ENCODE measurements at places on chromosomes 6 and 20. TPM values are rescaled to one million over a fixed set of nuclear protein-coding genes. Genes with fewer than 3 reads are reported as not detected.
A peak's percentile ranks its signal among the peaks of the same experiment; 100 is the strongest.

Gene MYLK2
- total RNA-seq, result 0.49 TPM

Gene SCAF8
- total RNA-seq, result 40.2 TPM

Gene UBD
- total RNA-seq, result 2.1 TPM

- no peak overlapping the region for H3K4me3 ChIP-seq
- peaks cover 3% of the 10 kb centered on the region for H3K36me3 ChIP-seq
- DNase-seq, result no peak
- no peak overlapping the region for H3K27ac ChIP-seq
Measured at GRCh38 chr6:110233770-110234374, 53.6 kb downstream of the CDC40 start.

DNA sequence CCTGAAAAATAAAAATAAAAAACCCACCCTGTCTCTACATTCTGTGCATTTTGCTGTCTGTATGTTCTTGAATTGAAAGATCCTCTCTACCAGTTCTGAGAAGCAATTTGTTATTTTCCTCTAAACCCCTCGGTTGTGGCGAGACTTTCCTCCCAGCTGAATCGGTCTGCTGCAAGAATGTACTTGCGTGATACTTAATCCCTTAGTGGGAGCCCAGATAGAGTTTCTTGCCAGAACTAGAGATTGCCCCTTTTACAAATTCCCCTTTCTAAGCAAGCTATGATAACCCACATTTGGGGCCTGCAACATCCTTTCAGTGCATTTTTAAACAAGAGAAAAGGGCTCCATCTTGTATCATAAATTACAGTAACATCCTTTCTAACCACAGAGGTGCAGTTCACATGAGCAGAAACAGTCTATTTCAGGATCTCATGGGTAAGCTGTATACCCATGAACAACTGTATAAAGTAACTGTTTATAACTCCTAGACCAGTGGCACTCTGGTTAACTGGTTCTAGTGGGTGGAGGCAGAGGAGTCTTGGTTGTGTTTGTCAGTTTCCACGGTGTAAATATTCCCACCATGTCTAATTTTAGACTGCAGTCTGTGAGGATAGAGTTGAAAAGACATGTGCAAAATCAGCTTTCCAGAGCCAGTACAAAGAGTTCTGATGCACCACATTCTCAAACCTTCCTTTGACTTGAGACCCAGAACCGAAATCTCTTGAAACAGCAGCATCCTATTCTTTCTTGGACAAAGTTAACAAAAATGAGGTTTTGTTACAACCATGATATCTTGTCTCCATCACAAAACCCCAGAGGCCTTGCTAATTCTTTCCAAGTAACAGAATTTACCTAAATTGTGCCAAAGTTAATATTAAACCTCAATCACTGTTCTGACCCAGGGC is 113.1 kb upstream of the ZNF217 start:
- H3K4me1 ChIP-seq, result peaks cover 55% of the 10 kb centered on the region
- H3K27me3 ChIP-seq, result no peaks in the 10 kb centered on the region
- peak overlapping the region; percentile 72 for H3K4me3 ChIP-seq
- DNase-seq, result peak; percentile 36
- no peaks in the 10 kb centered on the region for H3K36me3 ChIP-seq
- H3K27ac ChIP-seq, result peak overlapping the region; percentile 94

DNA sequence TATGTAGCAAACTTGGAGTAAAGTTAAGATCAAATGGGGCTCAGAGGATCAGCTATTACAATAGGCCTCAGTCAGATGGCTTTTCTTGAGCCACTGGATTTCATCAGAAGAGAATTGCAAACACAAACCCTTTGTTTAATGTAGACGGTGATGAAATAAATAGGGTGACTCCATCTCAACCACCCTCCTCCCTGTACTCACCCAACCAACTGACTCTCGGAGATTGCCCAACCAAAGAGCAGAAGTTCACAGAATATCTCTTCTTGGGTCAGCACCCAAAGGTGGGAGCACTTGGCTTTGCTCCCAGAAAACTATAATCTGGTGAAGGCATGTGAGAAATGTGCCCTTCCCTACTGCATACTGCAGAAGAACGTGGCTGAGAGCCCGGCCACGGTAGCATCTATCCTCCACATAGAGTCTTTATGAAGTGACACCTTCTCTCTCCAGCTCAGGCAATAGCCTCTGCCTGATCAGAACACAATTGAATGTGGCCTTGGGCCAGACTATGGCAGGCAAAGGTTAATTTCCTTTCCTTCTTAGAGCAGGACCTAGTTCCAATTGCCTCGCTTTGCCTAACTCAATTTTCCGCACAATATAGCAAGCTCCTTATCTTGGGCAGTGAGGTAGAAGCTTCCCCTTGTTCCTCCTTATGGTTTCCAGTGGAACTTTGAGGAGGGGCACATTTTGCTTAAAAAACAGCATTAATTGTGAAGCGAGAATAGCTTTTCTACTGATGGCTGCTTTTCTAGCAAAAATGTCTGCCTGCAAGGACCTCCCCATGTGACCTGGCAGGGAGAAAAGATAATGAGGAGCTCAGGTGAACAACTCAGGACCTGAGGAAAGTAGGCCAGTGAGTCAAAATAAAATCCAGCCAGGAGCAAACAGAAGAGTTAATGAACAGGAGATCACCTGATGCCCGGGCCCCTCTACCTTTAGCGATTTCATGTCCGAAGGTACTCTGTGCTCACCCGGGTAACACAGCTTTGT is 79.4 kb downstream of the GFOD1 start:
- no peak for DNase-seq
- H3K4me3 ChIP-seq, result no peak overlapping the region
- H3K4me1 ChIP-seq, result no peaks in the 10 kb centered on the region
- no peaks in the 10 kb centered on the region for H3K36me3 ChIP-seq
- no peak overlapping the region for H3K27ac ChIP-seq

DNA sequence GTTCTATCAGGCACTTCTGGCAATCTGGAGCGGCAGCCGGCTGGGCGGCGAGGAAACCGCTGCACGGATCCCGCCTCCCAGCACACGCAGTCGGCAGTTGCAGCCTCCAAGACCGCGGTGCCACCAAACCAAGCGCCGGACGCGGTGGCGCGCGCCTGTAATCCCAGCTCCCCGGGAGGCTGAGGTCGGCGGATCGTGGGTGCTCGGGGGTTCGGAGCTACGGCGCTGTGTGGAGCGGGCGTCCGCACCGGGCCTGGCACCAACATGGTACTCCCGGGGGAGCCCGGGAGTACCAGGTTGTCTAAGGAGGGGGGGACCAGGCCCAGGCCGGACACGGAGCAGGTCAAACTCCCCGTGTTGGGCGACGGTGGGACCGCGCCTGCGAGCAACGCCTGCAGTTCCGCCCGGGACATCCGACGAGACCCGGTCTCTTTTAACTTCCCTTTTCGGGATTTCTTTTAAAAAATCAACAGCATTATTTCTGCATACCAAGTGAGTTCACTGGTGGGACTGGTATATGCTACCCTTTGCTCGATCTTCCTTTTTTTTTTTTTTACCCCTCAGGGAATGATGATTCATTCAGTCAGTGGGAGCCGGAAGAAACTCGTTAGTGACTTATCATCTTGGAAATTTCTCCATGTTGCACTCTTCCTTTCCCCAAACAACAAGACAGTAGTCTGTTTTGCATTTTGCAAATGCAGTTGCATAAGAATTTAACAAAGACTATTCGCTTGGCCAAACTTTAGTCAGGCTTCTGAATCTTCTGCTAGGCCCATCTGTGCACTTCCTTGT is 27.6 kb downstream of the ZNF311 start:
- H3K27ac ChIP-seq, result no peak overlapping the region
- H3K4me3 ChIP-seq, result peak overlapping the region; percentile 77
- H3K27me3 ChIP-seq, result peaks cover 44% of the 10 kb centered on the region
- H3K36me3 ChIP-seq, result peaks cover 4% of the 10 kb centered on the region

Measured in activated T-cell treated with anti-CD3 and anti-CD28 coated beads, Interleukin-2, amount 50 U/mL, for 72 hours (primary cell).